ENCODE measurements at places on chromosomes 11 and 22.

DNA sequence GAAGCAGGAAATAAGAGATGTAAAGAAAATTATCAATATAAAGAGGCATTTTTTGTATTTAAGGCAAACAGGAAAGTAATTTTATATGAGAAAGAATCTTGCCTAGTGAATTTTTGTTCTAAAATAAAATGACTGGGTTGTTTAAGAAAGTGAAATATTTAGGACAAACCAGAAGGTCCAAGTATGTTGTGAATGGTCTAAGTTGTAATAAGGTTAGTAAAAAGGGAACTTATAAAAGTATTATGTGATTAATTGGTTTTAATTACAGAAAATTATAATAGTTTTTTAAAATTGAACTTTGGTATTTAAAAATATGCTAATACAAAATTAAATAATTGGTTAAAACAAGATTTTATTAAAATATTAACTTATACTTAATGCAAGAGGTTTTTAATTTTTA lies 26.6 kb upstream of the EI24 start:
- DNase-seq: no peak

DNA sequence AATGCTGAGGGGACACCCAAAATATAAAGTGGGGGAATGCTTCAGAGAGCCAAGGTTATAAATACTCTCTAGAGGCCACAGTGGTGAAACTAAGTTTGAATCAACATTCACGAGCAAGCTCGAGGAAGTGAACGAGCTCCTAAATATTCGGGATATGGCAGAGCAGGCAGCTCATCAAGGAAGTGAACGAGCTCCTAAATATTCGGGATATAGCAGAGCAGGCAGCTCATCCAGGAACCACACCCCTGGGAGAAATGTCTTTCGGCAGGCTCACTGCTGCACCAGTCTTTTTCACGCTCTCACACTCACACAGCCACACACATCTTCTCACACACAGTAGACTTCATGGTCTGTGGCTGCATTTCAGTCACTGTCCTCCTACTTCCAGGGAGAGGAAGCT lies 787.5 kb downstream of the OPCML start:
- no peak for DNase-seq

DNA sequence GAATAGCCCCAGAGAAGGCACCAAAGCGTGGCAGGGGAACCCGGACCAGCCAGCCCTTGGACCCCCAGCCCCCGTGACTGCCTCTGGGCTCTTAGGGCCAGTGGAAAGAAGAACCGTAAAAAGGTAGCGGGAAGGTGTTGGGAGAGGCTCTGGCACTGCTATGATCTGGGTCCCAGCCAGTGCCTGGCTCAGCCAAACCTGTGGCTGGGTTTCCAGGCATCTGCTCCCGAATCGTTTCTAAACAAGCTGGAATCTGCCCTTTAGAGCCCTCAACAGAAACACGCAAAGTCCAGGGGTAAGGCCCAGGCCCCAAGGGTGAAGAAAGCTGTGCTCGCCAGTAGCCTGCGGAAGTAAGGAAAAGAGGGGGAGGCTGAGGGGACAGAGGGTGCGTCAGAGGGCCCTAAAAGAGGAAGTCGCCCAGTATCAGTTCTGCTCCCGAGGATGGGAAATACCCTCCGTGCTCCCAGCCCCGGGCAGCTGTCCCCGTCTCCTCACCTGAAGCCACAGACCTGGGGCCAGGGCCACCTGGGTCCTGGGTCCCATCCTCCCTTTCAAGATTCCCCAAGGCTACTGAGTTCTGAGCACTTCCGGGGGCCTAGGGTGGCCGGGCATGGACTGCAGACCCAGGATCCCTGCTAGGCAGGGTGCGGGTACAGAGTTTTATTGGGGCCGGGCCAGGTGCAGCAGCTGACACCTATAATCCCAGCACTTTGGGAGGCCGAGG lies 24.7 kb downstream of the IL10RA start:
- DNase-seq: peak; percentile 96

- no peak for DNase-seq
Measured at GRCh38 chr11:13009921-13010748, 1.0 kb downstream of the RASSF10 start.

DNA sequence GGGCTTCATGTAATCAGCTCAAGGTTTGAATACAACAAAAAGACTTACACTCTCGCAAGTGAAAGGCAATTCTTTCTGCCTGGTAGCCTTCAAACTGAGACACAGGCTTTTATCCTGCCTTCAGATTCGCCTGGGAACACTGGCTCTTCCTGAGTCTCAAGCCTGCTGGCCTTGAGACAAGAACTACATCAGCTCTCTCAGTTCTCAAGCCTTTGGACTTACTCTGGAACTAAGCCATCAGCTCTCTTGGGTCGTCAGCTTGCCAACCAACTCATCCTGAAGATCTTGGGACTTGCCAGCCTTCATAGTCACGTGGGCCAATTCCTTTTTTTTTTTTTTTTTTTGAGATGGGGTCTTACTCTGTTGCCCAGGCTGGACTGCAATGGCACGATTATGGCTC lies 35.7 kb upstream of the LRRC10B start:
- DNase-seq: no peak

DNA sequence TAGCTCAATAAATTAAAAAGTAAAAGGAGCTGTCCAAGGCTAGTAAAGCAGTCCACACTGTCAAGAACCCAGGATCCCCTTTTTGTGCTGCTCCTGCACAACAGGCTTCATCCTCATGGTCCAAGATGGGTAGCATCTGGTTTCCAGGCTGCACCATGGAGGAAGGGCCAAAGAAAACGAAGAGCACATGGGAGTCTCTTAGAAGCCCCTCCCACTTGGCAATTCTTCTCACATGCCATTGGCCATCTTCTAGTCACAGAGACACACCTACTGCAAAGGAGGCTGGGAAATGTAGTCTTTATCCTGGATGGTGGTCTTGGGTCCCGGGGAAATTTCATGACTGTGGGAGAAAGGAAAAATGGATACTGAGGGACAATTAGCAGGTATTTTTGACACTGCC lies 37.8 kb downstream of the PRR5L start:
- no peak for DNase-seq

DNA sequence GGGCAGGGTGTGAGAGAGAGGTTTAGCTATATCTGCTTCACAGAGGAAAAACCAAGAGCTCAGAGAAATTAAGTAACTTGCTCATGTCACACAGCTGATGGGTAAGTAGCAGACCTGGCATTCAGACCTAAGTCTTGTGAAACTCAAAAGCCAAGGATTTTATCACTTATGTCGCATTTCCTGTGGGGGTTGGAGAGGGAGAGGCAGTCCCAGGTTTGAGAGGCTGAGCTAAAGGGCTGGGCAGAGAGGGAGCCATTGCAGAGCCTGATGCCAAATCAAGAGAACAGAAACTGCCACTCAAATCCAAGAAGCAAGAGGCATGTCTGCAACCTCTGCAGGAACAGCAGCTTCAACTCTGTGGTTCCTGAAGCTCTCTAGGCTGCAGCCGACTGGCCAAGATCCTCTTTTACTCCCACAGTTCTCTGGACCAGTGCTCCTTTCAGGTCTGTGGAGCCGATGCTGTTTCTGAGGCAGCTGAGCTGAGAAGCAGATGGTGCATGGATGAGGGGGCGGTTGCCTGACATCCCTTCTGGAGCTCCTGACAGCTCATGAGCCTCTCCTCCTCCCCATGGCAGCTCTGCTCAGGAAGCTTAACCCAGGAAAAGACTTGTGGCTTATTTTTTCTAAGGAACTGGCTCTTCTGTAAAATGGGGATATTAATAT lies 47.6 kb upstream of the NAV2 start:
- DNase-seq: no peak

DNA sequence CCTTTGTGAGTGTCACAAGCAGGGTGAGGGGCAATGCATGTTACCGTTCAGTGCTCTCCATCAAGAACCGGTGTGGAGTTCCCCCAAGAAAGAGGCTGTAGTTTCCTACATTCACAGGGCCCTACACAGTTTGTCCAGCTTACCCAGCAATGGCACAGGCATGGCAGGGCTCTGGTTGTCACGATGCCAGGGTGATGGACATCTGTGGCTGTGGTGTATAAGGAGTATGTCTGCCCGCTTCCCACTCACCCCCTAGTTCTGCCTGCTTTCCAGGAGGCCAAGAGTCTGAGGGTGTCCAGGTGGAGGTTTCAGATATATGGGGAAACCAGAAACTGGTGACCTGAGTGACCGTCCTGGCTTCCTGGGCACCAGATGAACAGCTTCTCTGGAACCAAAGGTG lies 116.1 kb downstream of the PKNOX2 start:
- no peak for DNase-seq

DNA sequence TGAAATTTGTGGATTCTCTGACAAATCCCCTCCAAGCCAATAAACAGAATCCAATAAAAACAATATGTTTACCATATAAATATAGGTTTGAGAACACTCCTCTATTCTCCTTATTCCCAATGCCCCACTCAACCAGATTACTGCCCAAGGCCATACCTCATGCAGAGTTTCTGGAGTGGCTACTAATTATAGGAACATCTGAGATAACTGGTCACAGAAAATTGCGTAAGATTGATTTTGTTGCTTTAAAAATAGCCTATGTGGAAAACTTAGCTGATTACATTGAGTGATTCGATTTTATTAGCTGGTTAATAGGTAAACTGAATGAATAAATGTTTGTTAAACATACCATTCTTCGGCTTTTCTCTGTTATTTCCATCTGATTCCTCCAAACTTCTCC lies 48.0 kb downstream of the ME3 start:
- no peak for DNase-seq

DNA sequence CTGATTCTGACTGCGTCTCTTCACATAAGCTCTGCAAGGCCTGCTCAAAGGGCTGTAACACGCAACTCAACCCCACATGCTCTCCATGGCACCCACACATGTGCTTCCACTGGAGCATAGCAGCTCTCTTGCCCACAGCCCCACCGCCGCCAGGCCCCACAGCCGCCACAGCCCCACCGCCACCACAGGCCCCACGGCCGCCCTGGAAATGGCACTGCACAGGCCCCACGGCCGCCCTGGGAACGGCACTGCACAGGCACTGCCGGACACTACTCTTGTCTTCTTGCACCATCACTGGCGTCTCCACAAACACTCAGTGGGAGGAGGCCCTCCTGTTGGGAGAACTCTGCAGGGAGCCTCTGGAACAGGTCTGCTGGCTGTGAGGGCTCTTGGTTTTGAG lies 8.6 kb downstream of the MOB2 start:
- no peak for DNase-seq

DNA sequence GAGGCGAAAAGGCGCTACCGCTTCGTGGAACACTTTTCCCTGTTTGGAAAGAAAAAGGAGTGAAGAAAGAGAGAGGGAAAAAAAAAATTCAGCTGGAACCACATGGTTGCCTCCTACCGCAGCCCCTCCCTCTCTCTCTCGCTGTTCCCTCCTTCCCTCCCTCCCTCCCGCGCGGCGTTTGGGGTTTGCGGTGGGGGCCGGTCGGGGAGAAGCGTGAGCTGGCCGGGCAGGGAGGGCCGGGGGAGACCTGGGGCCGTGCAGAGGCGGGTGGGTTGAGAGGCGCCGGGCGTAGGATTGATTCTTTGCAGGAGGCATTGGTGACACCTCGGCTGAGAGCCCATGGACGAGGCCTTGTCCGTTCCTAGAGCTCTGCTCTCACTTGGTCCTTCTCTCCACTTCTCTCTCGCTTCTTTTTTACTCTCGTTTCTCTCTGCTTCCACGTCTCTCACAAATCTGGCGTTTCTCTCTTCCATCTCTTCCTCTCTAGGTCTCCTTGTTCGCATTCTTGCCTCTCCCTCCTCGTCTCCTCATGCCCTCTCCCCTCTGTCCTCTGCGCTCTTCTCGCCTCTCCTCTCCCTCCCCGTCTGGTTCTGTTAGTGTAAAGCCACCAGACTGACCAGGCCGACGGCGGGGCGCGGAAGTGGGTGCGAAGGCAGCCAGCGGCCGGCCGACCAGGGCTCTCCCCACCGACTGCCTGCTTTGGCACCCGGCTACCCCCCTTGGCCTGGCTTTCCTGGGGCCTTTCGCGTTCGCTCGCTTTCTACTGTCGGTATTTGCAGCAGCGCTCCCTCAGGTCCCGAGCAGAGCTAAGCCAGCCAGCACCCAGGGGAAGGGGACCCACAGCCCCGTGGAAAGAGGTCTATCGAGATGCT lies at the start of gene CLMP:
CLMP (minus strand) TSS at position 61 of the 872 bp plus-strand sequence. CDS start 308 bp downstream, outside the sequence.
- DNase-seq: no peak

DNA sequence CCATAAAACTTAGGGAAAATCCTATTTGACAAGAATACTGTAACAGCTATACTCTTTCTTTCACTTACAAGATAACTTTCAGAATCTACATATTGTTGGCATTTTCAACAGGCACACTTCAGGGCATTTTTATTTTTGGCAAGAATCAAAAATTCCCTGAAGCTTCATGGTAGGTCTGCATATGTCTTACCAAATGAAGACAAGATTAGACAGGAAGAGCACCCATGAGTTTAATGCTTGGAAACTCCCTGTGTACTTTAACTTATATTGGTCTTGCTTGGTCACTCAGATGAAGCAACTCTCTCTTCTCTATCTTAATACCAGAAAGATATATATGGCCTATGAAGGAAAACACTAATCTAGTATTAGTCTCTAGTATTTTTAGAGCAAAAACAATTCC lies 137.7 kb downstream of the ATG16L2 start:
- DNase-seq: peak; percentile 73

DNA sequence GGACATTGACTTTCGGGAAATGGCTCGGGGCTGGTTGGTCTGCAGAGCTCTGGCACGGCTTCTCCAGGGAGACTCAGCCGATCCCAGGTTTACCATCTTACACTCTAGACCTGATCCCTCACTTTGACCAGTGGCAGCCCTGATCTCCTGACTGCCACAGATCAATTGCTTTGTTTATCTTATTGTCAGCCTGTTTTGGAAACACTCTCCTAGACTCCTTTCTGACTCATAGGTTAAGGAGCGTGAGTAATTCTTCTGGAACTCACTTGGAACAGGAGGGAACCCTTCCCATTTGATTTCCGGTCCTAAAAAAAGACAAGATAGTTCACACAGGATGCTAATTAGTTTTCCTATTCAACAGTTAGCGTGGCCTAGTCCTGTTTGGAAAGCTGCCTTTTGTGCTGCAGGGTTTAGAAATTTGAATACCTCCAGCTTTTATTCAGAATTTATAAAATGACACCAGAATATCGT lies 16.0 kb upstream of the BMAL1 start:
- DNase-seq: no peak

DNA sequence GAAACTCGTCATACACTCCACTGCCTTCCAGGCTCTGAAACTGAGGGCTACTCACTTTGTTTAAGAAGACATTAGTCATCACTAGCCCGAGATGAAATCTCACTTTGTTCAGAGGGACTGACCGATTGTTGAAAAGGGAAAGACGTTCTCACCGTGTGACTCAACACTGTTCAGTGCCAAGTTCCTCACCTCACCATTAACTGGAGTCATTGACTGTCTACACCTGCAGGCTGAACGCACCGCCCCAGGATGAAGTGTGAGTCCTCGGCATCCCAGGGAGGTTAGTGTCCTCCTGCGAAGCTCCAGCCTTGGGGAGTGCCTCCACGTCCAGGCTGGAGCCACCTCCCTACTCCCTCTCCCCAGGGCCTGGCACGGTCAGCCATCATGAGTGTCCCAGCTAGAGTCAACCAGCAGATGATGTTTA lies 30.4 kb downstream of the FADD start:
- no peak for DNase-seq
